ENCODE measurements at places on chromosomes 7 and 10. TPM values are rescaled to one million over a fixed set of nuclear protein-coding genes. Genes with fewer than 3 reads are reported as not detected.

DNA sequence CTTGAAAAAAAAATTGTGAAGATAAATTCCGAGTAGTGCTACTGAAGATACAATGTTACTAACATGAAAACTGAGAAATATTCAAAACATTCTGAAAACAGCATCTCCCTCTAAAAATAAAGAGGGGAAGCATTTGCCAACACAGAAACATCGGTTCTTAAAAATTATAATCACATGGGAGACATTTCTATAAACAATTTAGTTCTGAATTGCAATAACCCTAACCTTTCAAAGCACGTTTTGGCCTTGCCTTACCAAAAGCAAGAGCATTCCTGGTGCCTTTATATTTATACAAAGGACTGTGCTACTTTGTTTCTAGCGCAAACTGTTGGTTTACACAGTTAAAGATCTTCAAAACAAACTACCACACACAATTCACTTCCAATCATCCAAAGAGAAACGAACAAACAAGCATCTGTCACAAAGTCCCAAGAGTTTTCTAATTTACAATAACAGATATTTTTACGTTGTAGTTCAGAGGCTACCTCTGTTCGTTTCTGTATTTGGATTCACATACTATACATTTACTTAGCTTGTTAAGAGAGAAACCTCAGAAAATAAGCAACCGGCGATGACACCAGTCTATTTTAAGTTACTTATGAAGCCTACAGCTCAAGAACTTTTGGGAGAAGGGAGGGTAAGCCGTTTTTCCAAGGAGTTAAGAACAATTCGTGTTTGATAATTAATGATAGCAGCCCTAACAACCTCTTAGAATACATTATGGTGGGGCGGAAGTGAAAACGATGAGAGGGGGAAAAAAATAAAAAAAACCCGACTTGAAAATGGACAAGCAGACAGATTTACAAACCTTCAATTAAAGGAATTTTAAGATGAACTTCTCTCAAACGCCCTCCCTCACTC lies 1.3 kb downstream of the ABI1 start:
- peak overlapping the region; percentile 100 for H3K27ac ChIP-seq
- no peak for DNase-seq
- no peaks in the 10 kb centered on the region for H3K36me3 ChIP-seq

DNA sequence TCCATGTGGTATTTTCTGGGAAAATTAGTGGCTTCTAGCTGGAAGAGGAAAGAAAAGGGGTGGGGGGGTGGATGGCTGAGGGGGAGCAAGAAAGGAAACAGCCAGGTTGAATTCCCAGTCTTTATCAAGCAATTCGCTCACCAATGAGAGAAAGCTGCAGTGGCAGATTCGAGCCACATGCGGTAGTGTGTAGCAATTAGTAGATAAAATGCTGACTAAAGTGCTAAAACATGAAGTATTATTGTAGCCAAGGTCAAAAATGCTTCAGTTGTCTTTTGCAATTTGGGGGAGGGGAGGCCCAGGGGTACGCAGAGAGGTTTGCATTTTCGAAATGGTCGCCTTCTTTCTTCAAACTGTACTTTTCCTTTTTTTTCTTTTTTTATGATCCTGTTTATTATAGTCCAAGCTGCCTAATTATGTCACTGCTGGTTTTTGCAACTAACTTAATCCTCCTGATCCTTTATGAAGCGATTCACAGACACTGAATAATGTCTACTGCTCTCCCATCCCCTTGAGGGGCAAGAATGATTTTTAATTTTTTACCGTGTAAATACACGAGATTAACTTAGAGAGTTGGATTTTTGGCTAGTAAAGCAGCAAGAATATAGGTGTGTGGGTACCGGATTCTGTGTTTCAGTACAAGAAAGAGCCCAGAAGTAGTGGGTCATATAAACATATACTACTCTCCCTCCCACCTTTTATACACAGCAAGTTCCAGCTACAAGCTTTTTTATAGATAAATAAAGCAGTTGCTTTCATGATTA lies 3.6 kb upstream of the ARID5B start:
- no peak overlapping the region for H3K27ac ChIP-seq
- peak overlapping the region; percentile 37 for H3K4me3 ChIP-seq
- DNase-seq = no peak
- H3K36me3 ChIP-seq = no peaks in the 10 kb centered on the region

DNA sequence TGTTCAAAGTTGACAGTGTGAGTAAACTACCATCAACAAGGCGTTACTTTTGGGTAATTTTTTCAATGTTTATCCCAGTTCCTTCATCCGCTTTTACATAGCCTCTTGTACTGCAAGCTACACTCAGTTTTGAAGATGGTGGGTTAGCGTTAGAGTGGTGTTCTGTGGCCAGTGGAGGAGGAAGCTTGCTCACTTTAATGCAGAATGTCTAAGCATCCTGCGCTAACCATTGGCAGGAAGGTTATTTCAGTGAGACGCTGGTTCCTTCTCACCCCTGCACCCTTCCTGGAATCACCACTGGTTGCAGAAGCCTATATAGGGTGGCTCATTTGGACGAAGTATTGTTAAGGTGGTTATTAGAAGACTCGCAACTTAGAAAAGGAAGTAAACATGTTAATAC lies 159.1 kb downstream of the CELF2 start:
- H3K36me3 ChIP-seq = peaks cover 50% of the 10 kb centered on the region
- H3K27ac ChIP-seq = peak overlapping the region; percentile 98
- peaks cover 61% of the 10 kb centered on the region for H3K4me1 ChIP-seq
- H3K4me3 ChIP-seq = no peak overlapping the region
- H3K27me3 ChIP-seq = no peaks in the 10 kb centered on the region
- no peak for DNase-seq

Gene CACNB2
- 0.79 TPM for total RNA-seq

DNA sequence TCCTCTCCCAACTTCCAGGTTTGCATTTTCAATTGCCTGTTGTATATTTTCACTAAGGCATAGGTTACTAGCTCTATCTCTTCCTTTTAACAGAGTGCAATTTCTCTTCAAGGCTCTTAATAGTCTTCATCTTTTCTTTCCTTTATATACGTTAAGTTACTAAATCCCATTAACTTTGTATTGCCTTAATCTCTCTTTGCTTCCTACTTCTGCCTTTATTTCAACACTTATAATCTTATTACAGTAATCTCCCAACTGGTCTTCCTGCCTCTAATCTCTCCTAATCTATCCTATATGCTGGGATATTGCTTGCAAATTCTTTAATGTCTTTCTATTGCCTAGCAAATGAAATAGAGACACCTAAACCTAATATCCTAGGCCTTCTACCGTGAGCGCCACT lies 26.1 kb downstream of the ST7 start:
- no peak for DNase-seq
- no peak overlapping the region for H3K4me3 ChIP-seq
- H3K4me1 ChIP-seq = no peaks in the 10 kb centered on the region
- H3K27me3 ChIP-seq = no peaks in the 10 kb centered on the region
- no peaks in the 10 kb centered on the region for H3K36me3 ChIP-seq
- no peak overlapping the region for H3K27ac ChIP-seq

GRCh38 chr7:2521952-2522591 lies 2.5 kb downstream of the LFNG start:
- DNase-seq = peak; percentile 86
- H3K27ac ChIP-seq = peak overlapping the region; percentile 49
- peaks cover 14% of the 10 kb centered on the region for H3K36me3 ChIP-seq
- no peaks in the 10 kb centered on the region for H3K27me3 ChIP-seq
- peaks cover 63% of the 10 kb centered on the region for H3K4me1 ChIP-seq

DNA sequence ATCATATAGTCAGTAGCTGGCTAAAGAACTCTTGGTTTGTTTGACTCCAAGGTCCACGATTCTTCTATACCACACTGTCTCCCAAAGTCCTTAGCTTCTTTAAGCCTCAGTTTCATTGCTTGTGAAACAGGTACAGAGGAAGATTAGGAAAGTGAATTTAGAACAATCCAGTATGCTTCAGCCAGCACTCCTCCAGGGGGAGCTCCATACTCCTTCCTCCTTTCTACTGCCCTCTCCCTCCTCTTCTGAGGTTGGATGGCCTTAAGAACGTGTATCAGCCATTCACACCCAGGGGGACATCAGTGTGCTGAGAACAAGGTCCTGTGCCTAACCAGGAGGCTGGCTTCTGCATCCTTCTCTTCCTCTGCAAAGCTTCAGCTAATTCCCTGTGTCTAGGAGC lies 54.8 kb upstream of the CALD1 start:
- H3K4me3 ChIP-seq = no peak overlapping the region
- DNase-seq = no peak
- no peaks in the 10 kb centered on the region for H3K36me3 ChIP-seq
- peak overlapping the region; percentile 65 for H3K27ac ChIP-seq
- H3K4me1 ChIP-seq = no peaks in the 10 kb centered on the region
- no peaks in the 10 kb centered on the region for H3K27me3 ChIP-seq

DNA sequence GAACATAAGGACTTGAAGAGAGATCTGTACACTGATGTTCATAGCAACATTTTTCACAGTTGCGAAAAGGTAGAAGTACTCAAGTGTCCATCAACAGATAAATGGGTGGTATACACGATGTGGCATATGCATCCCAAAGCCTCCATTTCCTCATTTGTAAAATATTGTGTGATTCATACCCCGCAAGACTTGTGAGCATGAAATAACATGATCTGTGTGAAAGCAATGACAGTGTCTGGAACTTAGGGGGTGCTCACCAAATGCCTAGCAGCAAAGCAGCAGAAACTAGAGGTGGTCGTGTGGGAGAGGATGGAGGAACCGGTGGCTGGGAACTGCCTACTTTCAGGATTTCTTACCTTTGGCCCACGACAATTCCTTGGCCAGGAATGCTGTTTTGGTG lies 135.3 kb upstream of the INSYN2A start:
- H3K27me3 ChIP-seq = no peaks in the 10 kb centered on the region
- no peaks in the 10 kb centered on the region for H3K4me1 ChIP-seq
- no peak overlapping the region for H3K4me3 ChIP-seq
- H3K27ac ChIP-seq = no peak overlapping the region
- no peak for DNase-seq

- H3K27me3 ChIP-seq = peaks cover 3% of the 10 kb centered on the region
- DNase-seq = no peak
- no peaks in the 10 kb centered on the region for H3K4me1 ChIP-seq
- H3K36me3 ChIP-seq = no peaks in the 10 kb centered on the region
- H3K27ac ChIP-seq = no peak overlapping the region
Observed at GRCh38 chr10:120989996-120990598, 138.9 kb downstream of the WDR11 start.

Gene ATG9B
- total RNA-seq = 3.1 TPM

DNA sequence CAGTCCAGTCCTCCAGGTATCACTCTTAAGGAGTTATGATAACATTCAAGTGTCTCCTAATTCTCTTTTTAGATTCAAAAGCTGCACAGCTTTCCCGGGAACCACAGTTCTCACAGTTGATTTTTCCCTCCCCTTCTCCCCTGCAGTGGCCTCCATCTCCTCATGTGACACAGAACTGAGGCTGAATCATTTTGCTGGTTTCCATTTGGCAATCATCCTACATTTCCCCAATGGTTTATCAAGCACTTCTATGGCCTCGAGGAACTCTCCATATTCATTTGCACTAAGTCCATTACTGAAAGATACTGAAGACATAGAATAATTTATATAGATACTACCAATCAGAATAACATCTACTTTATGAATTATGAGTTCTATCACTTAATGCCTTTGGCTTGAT lies 484.9 kb downstream of the GPAM start:
- H3K4me3 ChIP-seq = no peak overlapping the region
- no peak for DNase-seq
- H3K4me1 ChIP-seq = no peaks in the 10 kb centered on the region
- H3K27me3 ChIP-seq = no peaks in the 10 kb centered on the region

Gene FXYD4
- total RNA-seq = not detected

DNA sequence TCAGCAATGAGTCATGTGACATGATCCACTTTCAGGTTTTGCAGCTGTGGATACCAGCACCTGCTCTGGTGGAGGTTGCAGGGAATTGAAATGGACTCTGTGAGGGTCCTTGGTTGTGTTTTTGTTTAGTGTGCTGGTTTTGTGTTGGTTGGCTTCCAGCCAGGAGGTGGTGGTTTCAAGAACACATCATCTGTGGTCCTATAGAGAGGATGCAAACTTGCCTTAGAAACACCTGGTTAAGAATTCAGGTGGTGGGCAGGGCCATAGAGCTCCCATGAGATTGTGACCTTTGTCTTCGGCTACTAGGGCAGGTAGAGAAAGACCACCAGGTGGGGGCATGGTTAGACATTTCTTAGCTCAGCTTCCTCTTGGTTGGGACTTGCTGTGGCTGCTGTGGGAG lies 59.2 kb upstream of the CYP2C9 start:
- H3K4me1 ChIP-seq = no peaks in the 10 kb centered on the region
- DNase-seq = no peak
- no peak overlapping the region for H3K4me3 ChIP-seq
- H3K27ac ChIP-seq = no peak overlapping the region
- no peaks in the 10 kb centered on the region for H3K27me3 ChIP-seq
- H3K36me3 ChIP-seq = no peaks in the 10 kb centered on the region

- H3K4me3 ChIP-seq = no peak overlapping the region
- no peaks in the 10 kb centered on the region for H3K36me3 ChIP-seq
- H3K27me3 ChIP-seq = no peaks in the 10 kb centered on the region
- H3K4me1 ChIP-seq = peaks cover 9% of the 10 kb centered on the region
- no peak for DNase-seq
Observed at GRCh38 chr7:22267930-22268615, 88.9 kb downstream of the RAPGEF5 start.

- no peak for DNase-seq
- H3K27me3 ChIP-seq = no peaks in the 10 kb centered on the region
- no peaks in the 10 kb centered on the region for H3K4me1 ChIP-seq
- H3K27ac ChIP-seq = no peak overlapping the region
Observed at GRCh38 chr10:20372748-20373147, 524.4 kb downstream of the NEBL start.

GRCh38 chr10:15395935-15396334 lies 24.8 kb upstream of the FAM171A1 start:
- H3K27me3 ChIP-seq = no peaks in the 10 kb centered on the region
- no peak overlapping the region for H3K27ac ChIP-seq
- peaks cover 3% of the 10 kb centered on the region for H3K4me1 ChIP-seq
- no peaks in the 10 kb centered on the region for H3K36me3 ChIP-seq
- DNase-seq = no peak
- no peak overlapping the region for H3K4me3 ChIP-seq

GRCh38 chr10:29508554-29509244 lies 126.1 kb downstream of the SVIL start:
- H3K27me3 ChIP-seq = no peaks in the 10 kb centered on the region
- no peak overlapping the region for H3K4me3 ChIP-seq
- no peaks in the 10 kb centered on the region for H3K4me1 ChIP-seq
- H3K36me3 ChIP-seq = no peaks in the 10 kb centered on the region
- DNase-seq = no peak

DNA sequence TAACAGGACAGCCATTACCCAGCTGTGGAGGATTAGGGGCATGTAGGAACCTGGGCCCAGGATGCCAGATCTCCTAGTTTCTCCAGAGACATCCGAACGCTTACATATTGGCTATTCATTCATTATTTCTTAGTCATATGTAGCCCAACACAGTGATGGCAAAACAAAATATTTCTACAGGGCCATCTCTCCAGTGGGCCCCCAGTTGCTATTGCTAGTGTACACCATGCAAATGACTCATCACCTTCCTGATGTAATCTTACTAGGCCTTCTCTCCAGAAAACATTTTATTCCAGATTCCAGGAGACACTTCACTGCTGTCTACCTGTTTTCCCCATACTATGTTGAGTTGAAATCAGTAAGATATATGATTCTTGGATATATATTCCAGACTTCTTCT lies 201.7 kb downstream of the PLXDC2 start:
- no peak overlapping the region for H3K27ac ChIP-seq
- H3K4me3 ChIP-seq = no peak overlapping the region
- H3K27me3 ChIP-seq = no peaks in the 10 kb centered on the region
- no peaks in the 10 kb centered on the region for H3K36me3 ChIP-seq
- DNase-seq = no peak
- no peaks in the 10 kb centered on the region for H3K4me1 ChIP-seq

- no peak overlapping the region for H3K4me3 ChIP-seq
- H3K27me3 ChIP-seq = no peaks in the 10 kb centered on the region
- peaks cover 9% of the 10 kb centered on the region for H3K4me1 ChIP-seq
- DNase-seq = no peak
Observed at GRCh38 chr10:33012306-33012705, 54.3 kb upstream of the ITGB1 start.

Gene CCDC172
- not detected for total RNA-seq

Data from spleen (tissue), 13 donors.